Suprapubic skin (tissue), 4 donors: ENCODE measurements at places on chromosomes 12 and 14. TPM values are rescaled to one million over a fixed set of nuclear protein-coding genes. Genes with fewer than 3 reads are reported as not detected.

GRCh38 chr12:54521293-54522060 lies 23.9 kb downstream of the NCKAP1L start:
- DNase-seq = no peak

DNA sequence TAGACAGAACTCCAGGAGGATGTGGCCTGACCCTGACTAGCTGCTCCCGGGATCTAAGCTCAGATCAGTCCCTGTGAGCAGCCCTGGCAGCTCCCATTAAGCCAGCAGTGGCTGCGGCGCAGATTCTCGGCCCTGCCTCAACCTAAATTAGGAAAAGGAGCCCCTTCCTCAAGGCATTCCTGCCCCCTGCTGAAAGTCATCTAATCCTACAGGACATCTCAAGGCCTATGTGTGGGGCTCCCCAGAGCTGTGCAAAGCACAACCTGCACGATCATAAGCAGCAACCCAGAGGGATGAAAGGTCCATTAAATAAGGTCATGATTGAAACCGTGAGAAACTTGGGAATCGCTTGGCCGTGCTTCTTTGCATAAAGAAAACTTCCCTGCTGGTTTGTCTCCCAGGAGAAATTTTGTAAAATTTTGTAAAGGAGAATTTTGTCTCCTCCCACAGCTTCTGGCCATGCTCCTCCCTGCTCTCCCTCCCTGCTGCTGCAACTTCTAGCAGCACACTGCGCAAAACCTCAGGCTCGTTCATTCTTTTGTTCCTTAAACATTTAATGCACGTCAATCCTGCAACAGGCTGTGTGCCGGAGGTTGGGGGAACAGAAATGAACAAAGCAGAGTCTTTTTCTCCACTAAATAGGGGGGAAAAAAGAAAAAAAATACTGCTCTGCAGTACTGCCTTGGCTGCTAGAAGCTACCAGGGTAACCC lies 96.6 kb upstream of the SLC35F4 start:
- DNase-seq = no peak

DNA sequence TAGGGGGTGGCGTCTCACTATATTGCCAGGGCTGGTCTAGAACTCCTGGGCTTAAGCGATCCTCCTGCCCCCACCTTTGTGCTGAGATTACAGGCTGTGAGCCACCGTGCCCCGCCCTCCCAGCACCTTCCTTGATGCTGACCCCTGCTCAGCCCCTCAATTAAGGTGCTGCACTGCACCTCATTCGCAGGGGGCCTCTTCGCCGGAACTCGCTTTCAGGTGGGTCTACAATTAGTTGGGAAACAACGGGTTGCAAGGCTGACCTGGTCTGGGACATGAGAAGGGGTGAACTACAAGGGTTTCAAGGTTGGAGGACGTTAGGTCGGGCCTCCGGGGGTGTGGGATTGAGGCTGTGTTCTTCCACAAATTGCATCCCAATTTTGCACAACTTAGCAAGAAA lies 1.2 kb upstream of the NOP2 start:
- no peak for DNase-seq

HRK gene
- not detected for total RNA-seq

BAZ2A gene
- total RNA-seq = 104 TPM
